ENCODE measurements at places on chromosomes 2 and 18. TPM values are rescaled to one million over a fixed set of nuclear protein-coding genes. Genes with fewer than 3 reads are reported as not detected.

DNA sequence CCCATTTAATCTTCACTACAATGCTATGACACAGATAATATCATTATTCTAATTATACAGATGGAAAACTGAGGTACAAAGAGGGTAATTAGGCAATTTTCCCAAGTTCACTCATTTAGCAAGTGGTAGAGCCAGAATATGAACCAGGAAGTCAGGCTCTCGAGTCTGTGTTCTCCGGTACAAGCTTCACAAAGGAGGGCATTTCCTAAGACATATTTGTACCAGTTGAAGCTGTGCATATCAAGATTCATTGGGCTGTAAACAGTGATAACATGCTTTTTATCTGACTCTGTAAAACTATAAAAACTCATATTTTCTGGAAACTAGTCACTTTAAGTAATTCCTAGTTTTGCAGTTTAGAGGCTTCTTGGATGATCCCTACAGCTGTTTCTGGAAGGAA lies 23.0 kb upstream of the CPS1 start:
- no peaks in the 10 kb centered on the region for H3K36me3 ChIP-seq
- H3K4me1 ChIP-seq: no peaks in the 10 kb centered on the region
- no peak overlapping the region for H3K27ac ChIP-seq
- no peaks in the 10 kb centered on the region for H3K27me3 ChIP-seq
- H3K4me3 ChIP-seq: no peak overlapping the region

DNA sequence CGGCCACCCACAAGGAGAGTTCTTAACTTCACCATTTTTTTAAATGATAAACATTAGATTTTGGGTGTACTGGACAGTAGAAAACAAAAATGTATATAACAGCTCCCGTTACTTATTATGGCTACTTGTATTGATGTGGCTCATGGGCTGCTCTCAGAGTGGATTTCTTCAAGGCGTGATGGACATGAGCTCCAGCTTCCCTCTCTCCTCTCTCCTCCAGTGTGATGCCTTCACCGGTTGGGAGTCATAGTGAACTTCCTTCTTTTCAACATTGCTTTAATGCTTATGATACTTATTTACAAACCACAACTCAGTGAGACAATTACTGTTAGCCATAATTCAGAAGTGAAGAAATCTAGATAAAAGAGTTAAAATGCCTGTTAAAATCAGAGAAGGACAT lies 515.2 kb downstream of the RNF144A start:
- peaks cover 30% of the 10 kb centered on the region for H3K27me3 ChIP-seq
- H3K36me3 ChIP-seq: no peaks in the 10 kb centered on the region
- no peak for DNase-seq
- no peak overlapping the region for H3K4me3 ChIP-seq
- H3K27ac ChIP-seq: no peak overlapping the region
- H3K4me1 ChIP-seq: peaks cover 5% of the 10 kb centered on the region

GRCh38 chr2:121186261-121186660 lies 98.7 kb downstream of the TFCP2L1 start:
- no peak overlapping the region for H3K27ac ChIP-seq
- H3K36me3 ChIP-seq: no peaks in the 10 kb centered on the region

DNA sequence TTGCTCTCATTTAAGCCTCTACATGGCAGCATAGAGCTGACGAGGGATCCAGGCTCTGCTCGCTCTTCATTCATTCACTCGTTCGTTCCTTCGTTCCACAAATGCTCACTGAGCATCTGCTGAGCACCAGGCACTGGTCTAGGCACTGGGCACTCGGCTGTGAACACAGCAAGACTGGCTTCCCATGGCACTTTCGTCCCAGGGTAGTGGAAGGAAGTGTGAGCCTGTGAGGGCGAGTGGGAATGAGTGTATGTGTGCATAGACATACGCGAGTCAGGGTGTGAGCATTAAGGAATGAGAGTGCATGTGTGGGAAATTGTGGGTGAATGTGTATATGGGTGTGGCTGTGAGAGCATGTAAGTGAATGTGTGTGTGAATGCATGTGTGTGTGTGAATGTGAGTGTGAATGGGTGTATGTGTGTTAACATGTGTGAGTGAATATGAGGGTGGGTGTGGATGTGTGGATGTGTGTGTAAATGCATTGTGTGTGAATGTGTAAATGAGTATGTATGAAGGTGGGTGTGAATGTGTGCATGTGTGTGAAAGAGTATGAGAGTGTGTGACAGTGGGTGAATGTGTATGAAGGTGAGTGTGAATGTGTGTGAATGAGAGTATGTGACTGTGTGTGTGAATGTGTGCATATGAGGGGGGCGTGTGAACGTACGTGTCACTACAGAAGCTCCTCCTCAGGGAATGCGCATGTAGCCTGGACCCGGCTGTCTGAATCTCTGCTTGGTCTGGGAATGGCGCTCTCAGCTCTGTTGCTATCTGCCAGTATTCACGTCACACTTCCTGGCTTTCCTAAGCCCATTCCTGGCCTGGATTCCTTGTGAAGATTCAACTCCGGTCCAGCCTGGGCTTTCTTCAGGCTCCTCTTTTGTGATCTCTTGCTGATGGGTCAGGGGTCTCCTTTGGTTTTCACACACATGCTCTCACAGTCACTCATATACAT lies 28.8 kb downstream of the SNORC start:
- no peaks in the 10 kb centered on the region for H3K27me3 ChIP-seq
- no peak for DNase-seq
- H3K4me3 ChIP-seq: no peak overlapping the region
- no peak overlapping the region for H3K27ac ChIP-seq
- H3K36me3 ChIP-seq: no peaks in the 10 kb centered on the region

GRCh38 chr18:68263481-68263880 lies 451.4 kb downstream of the TMX3 start:
- no peaks in the 10 kb centered on the region for H3K27me3 ChIP-seq
- H3K27ac ChIP-seq: no peak overlapping the region
- no peak overlapping the region for H3K4me3 ChIP-seq
- H3K4me1 ChIP-seq: peaks cover 14% of the 10 kb centered on the region
- H3K36me3 ChIP-seq: no peaks in the 10 kb centered on the region
- DNase-seq: no peak

- peak; percentile 70 for DNase-seq
- no peak overlapping the region for H3K4me3 ChIP-seq
- no peaks in the 10 kb centered on the region for H3K27me3 ChIP-seq
- H3K4me1 ChIP-seq: peaks cover 4% of the 10 kb centered on the region
- no peaks in the 10 kb centered on the region for H3K36me3 ChIP-seq
Observed at GRCh38 chr2:239839306-239839705, 185.8 kb downstream of the NDUFA10 start.

DNA sequence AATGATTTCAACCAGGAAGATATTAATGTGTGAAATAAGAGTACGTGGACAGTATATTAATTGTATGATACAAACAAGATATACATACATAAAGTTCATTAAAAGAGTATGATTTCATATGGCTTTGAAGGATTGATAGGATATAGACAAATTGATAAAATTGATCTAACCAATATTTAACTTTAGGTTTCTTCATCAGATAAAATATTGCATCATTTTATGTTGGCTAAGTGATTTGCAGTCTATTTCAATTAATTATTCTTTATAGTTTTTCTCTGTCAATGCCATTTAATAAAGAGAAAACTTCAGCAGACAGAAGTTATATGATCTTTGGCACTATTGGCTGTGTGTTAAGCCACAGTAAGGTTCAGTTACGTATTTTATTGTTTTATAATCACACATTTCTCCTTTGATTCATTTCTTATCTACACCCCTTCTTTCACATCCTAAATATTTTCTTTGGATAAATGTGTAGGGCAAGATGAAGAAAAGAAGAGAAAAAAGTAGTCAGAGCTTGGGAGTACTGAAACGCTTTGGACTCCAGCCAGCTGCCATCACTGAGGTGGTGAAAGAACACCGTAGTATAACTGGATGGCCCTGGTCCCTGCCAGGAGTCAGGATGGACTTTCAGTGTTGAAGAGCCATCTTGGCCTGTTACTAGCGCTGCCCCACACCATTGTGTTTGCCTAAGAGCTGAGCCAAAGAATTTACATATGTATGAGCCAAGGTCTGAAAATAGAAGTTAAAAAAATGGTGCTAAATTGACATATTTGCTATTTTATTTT lies 9.8 kb upstream of the CPS1 start:
- H3K27me3 ChIP-seq: no peaks in the 10 kb centered on the region
- H3K27ac ChIP-seq: no peak overlapping the region
- no peaks in the 10 kb centered on the region for H3K36me3 ChIP-seq
- H3K4me1 ChIP-seq: no peaks in the 10 kb centered on the region
- no peak for DNase-seq

DNA sequence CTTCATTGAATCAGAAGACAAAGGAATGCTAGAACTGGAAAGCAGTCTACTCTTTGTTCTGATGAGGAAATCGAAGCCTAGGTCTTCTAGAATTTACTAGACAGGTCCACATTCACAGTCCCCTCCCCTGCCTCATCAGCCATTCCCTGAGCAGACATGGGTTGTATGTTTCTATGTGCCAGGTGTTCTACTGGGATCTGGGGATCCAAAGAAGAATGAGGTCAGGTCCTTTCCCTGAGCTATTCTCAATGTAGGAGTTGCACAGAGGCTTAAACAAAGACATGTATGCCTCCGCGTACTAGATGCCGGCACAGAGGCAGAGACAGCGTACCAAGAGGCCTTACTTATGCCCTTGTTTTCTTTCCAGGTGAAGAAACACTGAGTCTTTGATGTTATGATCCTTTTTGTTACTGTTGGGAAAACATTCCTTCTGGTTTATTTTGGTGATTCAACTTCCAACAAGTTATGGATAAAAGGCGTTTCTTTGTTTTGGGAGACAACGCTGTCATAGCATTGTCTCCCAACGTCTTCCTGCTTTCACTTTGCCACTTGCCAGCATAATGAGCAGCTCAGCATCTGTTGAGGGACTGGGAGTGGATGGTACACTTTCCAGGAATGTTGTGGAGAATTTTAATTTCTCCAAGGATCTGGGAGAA lies 174.4 kb downstream of the ALPK2 start:
- H3K4me1 ChIP-seq: peaks cover 13% of the 10 kb centered on the region
- H3K27ac ChIP-seq: no peak overlapping the region
- H3K36me3 ChIP-seq: no peaks in the 10 kb centered on the region
- H3K4me3 ChIP-seq: no peak overlapping the region

GRCh38 chr2:134372611-134373131 lies 118.8 kb downstream of the MGAT5 start:
- H3K27ac ChIP-seq: peak overlapping the region; percentile 24
- H3K36me3 ChIP-seq: no peaks in the 10 kb centered on the region
- no peak for DNase-seq
- peaks cover 19% of the 10 kb centered on the region for H3K4me1 ChIP-seq

GRCh38 chr18:61876899-61877298 lies 15.9 kb downstream of the RNF152 start:
- H3K36me3 ChIP-seq: peaks cover 45% of the 10 kb centered on the region
- no peak overlapping the region for H3K4me3 ChIP-seq
- peaks cover 28% of the 10 kb centered on the region for H3K4me1 ChIP-seq
- no peaks in the 10 kb centered on the region for H3K27me3 ChIP-seq
- no peak overlapping the region for H3K27ac ChIP-seq

DNA sequence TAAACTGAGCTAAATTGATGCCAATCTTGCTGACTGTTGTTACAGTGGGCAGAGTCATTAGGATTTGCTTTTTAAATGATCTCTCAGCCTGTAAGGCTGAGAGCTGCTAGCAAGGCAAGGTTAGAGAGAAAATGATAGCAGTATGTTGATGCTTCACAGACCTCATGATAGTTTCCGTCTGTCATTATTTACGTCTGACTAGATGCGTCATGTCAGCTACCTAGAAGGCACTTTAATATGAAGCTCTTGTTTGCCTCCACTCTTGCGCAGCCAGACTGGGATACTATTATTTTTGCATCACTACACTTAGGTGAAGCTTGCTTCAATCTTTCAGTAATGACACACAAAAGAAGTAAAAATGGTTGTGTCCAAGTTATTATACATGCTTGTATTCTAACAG lies 313.8 kb downstream of the LNPK start:
- H3K4me1 ChIP-seq: no peaks in the 10 kb centered on the region
- DNase-seq: no peak
- H3K27ac ChIP-seq: no peak overlapping the region
- H3K36me3 ChIP-seq: no peaks in the 10 kb centered on the region
- peaks cover 32% of the 10 kb centered on the region for H3K27me3 ChIP-seq
- H3K4me3 ChIP-seq: no peak overlapping the region

DNA sequence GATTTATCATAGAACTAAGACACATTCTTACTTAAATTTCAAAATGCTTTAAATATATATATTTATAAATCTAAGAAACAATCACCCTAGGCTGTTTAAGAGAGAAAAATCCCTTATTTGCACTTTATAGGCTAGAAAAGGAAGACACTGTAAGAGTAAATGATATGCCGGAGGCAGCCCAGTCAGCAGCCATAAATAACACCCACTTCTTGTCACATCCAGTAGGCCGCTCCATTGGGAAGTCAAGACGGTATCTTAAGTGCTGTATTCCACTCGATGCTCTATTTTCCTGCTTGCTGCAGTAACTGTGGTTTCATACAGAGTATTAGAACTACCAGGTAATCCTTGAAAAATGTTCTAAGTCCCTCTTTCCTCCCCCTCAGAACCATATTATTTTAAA lies 57.9 kb downstream of the ABCA12 start:
- H3K36me3 ChIP-seq: no peaks in the 10 kb centered on the region
- peaks cover 24% of the 10 kb centered on the region for H3K27me3 ChIP-seq
- no peaks in the 10 kb centered on the region for H3K4me1 ChIP-seq

DNA sequence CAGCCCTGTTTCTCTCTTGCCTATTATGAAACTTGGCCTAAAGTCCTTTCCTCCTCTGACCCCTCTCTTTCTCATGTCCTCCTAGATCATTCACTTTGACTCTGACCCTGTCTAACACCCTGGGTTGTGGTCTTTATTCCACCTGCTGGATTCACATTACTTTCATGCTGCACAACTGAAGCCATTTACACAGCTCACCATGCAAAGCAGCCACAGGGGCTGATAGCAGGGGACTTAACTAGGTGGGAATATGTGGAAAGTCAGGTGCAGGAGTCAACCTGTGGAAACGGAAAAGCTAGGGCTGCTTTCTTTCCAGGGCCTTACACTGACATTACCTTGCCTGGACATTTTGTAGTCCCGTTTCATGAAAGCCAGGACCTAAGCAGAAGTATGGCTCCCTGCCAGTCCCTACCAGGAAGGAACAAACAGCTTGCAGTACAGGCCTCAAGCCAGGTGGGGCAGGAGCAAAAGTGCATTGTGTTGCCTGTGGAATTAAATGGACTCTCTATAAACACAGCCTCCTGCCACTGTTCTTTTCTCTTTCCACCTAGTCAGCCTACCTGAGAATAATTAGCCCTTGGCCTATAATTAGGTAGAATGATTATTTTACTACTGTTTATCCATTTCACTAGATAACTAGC lies 11.8 kb downstream of the MAPRE3 start:
- H3K27me3 ChIP-seq: peaks cover 9% of the 10 kb centered on the region
- H3K4me3 ChIP-seq: no peak overlapping the region
- peaks cover 2% of the 10 kb centered on the region for H3K36me3 ChIP-seq
- DNase-seq: no peak

GRCh38 chr2:53886406-53887280 lies 26.9 kb upstream of the GPR75 start:
- no peak for DNase-seq
- H3K4me3 ChIP-seq: no peak overlapping the region
- no peaks in the 10 kb centered on the region for H3K4me1 ChIP-seq
- H3K27ac ChIP-seq: no peak overlapping the region

The GAL3ST2 gene
- not detected for total RNA-seq

DNA sequence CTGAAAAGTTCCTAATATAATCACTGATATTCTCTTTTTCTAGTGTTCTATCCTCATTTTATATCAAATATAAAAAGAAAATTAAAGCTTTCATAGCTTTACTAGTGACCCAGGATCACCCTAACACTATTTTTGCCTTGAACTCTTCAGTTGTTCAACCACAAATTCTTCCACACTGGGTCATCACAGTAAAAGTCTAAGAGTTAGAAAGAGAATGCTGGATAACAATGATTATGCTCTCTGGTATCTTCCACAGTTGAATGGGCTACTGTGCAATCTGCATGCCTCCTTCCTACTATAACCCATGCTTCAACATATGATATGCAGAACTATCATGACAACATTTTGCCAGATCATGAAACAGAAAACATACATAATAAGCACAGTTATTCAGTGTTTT lies 32.3 kb downstream of the CHN1 start:
- H3K27ac ChIP-seq: peak overlapping the region; percentile 6
- DNase-seq: no peak
- peaks cover 4% of the 10 kb centered on the region for H3K36me3 ChIP-seq
